Stimulated activated CD4-positive, alpha-beta T cell treated with anti-CD3 and anti-CD28 coated beads, Interleukin-15, amount 100 ng/mL, for 1 hour (primary cell): ENCODE measurements at places on chromosomes 4 and X.

DNA sequence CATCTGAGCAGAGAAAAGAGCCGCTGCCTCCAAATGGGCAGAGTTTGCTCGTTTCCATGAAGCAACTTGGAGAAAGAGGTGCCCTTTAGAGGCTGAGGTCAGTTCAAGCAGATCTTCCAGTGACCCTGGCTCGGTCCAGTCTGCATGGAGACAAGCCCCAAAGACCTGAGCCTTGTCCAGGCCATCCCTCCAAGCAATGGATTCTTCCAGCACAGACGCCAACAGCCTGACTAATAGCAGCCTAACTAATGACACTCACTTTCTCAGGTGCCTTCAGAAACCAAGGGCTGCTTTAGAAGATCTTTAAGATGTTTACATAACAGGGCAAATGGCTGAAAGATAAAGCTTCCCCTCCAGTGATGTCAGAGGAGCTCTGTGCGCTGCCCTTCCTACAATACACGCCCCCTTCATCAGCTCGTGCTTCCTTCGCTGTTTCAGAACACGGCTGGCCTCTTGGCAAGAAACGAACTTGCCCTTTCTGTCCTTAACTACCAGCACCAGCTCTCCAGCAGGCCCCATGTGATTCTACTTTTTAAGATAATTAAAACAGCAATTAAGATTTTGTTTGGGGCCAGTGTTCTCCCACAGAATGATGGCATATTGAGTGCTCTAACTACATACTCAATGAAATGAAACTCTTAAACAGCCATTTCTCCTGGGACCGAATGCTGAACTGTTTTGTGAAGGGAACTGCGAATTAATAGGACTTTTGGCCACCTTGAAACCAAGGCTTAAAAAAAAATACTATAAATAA is 119.0 kb downstream of the GPR143 start:
- no peak for DNase-seq

GRCh38 chr4:79334783-79335182 is 8.9 kb upstream of the NAA11 start:
- DNase-seq = no peak

- DNase-seq = no peak
These were observed 25.2 kb upstream of the FGFR3 start for GRCh38 chr4:1767770-1768366.

DNA sequence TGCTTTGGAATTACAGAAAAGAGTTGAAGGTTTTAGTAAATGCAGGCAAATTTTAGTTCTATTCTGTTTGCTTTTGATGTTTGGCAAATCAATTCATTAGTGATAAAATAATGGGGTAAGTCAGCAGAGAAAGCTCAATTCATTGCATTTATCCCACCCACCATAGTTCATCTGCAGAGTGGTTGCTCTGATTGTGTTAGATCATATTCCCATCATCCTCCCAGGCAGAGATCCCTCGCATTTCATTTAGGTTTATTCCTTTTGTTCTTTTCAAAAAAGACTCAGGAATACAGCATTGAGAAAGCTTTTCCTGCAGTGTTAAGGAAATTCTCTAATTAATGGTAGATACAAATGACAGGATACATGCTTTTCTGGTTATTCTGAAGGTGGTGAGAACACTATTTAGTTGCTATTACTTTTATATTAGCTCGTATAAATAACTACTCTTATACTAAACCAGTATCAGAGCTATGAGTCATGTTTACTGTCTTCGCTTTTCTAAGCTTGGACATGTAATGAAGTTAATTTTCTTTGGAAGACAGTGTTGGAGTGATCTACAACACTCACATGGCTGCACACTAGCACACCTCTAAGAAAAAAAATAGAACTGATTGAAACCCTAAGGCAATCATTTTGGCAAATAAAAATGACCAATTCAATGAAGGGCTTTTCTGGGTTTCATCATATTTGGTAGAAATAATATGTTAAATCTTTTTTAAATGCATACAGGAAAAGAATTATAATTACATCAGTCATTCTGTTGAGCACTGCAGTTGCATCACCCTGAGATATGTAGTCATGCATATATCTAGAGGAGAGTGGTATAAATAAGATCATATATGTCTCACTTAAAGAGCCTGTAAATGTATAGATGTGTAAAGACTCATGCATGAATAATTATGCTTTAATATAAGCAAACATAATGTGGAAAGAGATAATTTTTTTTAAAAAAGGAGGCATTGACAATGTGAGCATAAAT is 351.6 kb downstream of the PCDH7 start:
- no peak for DNase-seq

- DNase-seq = peak; percentile 34
These were observed 172 bp upstream of the HSPA4L start for GRCh38 chr4:127782025-127782274.

- no peak for DNase-seq
These were observed 1072.0 kb upstream of the INTU start for GRCh38 chr4:126560794-126561193.

- no peak for DNase-seq
These were observed 2.7 kb downstream of the NDP start for GRCh38 chrX:43970528-43970927.

GRCh38 chrX:108892501-108892900 is 156.1 kb upstream of the IRS4 start:
- no peak for DNase-seq

GRCh38 chr4:106809076-106809475 is 227.0 kb downstream of the DKK2 start:
- no peak for DNase-seq

DNA sequence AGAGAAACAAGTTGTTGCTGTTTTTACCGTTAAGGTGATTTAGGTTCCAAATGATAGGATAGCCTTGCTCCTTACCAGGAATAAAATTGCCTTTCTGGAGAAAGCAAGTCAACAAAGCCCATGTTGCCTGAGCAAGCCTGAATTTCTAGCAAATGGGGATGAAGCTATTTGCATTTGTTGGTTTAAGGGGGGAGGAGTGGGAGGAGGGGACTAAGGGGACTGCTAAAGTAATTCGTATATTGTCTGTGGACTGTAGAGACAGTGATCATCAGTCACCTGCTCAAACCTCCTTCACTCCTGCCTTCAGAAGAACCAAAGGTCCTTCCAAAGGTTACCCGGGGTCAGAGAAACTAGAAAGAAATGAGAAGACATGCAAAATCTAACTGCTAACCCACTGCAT is 65.8 kb downstream of the SCML2 start:
- no peak for DNase-seq

- no peak for DNase-seq
These were observed 601.1 kb downstream of the ANKRD50 start for GRCh38 chr4:124111411-124111810.

DNA sequence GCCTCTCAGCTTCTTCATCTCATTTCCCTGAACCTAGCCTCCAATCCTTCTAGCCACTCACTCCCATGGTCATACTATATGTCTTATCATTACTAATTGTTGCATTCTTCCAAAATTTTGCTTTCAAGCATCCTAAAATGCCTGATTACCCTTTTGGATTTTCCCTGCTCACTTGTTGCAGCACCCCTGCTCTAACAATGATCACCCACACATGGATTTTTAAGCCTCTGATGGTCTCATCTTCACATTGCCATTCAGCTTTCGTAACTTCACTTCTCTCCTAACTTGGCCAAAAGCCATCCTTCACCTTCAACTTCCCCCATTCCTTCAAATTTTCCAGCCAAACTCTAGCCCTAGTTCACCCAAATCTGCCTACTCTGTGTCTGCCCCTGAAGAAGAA is 33.8 kb upstream of the MGST2 start:
- DNase-seq = no peak

GRCh38 chr4:158255727-158256324 is 45.5 kb downstream of the TMEM144 start:
- DNase-seq = no peak

- no peak for DNase-seq
These were observed 1.6 kb downstream of the SLITRK4 start for GRCh38 chrX:143634309-143634662.
